Activated CD8-positive, alpha-beta memory T cell treated with anti-CD3 and anti-CD28 coated beads, Interleukin-2, amount 10 ng/mL, durations not matched to agents 7 days and 5 days (primary cell): ENCODE measurements at places on chromosomes 13 and 19. TPM values are rescaled to one million over a fixed set of nuclear protein-coding genes. Genes with fewer than 3 reads are reported as not detected.
A peak's percentile ranks its signal among the peaks of the same experiment; 100 is the strongest.

GRCh38 chr13:112871742-112872141, 97.3 kb upstream of the MCF2L start:
- DNase-seq: no peak
- H3K27me3 ChIP-seq: no peaks in the 10 kb centered on the region
- peaks cover 20% of the 10 kb centered on the region for H3K4me1 ChIP-seq
- H3K36me3 ChIP-seq: peaks cover 41% of the 10 kb centered on the region
- no peak overlapping the region for H3K27ac ChIP-seq

DNA sequence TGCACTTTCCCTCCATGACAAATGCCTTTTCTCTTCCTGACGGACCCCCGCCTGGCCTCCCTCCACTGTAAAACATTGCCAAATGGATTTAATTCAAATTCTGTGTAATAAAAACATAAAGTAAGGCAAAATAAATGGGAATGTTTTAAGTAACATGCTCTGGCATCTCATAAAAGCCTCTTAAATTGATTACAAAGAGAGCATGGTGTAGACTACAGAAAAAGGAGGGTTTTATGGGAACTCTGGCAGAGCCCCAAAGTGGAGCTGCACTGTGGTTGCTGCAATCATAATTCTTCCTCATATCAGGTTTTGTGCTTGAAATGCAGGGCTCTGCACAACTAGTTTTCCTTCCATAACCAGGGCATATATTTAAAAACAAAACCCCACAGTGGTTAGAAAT, 44.3 kb upstream of the SIAH3 start:
- DNase-seq: no peak
- H3K27ac ChIP-seq: no peak overlapping the region
- H3K4me3 ChIP-seq: no peak overlapping the region
- H3K27me3 ChIP-seq: peaks cover 26% of the 10 kb centered on the region
- no peaks in the 10 kb centered on the region for H3K36me3 ChIP-seq
- no peaks in the 10 kb centered on the region for H3K4me1 ChIP-seq

GRCh38 chr13:75489502-75490263, 7.7 kb upstream of the TBC1D4 start:
- peaks cover 40% of the 10 kb centered on the region for H3K27me3 ChIP-seq
- H3K4me3 ChIP-seq: peak overlapping the region; percentile 34
- H3K4me1 ChIP-seq: peaks cover 20% of the 10 kb centered on the region
- no peaks in the 10 kb centered on the region for H3K36me3 ChIP-seq
- DNase-seq: peak; percentile 46
- H3K27ac ChIP-seq: no peak overlapping the region

DNA sequence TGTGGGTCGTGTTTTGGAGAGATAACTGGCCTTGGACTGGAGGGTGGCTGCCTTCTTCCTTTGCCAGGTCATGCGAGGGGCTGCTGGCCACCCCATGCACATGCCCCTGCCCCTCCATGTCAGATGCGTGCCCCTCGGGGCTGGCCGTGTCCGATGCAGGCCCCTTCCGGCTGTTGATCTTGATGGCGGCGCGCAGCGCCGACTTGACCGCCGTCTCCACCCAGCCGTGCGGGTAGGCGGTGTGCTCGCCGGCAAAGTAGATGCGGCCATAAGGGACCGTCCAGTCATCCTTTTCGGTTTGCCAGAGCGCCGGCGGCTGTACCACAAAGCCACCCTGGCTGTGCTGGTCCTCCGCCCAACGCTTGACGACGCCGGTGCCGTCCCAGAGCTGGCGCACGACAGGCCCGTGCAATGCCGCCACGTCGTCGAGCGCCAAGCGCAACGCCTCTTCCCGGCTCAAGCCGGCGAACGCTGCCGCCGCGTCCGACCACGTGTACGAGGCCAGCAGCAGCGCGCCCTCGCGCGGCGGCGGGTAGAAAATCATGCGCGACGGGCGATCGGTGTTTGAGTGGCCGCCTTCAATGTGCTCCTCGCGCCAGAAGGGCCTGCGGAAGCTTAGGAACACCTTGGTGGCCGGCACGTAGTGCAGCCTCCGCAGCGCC, 6.9 kb downstream of the IL4I1 start:
- no peaks in the 10 kb centered on the region for H3K27me3 ChIP-seq
- peak overlapping the region; percentile 71 for H3K4me3 ChIP-seq

DNA sequence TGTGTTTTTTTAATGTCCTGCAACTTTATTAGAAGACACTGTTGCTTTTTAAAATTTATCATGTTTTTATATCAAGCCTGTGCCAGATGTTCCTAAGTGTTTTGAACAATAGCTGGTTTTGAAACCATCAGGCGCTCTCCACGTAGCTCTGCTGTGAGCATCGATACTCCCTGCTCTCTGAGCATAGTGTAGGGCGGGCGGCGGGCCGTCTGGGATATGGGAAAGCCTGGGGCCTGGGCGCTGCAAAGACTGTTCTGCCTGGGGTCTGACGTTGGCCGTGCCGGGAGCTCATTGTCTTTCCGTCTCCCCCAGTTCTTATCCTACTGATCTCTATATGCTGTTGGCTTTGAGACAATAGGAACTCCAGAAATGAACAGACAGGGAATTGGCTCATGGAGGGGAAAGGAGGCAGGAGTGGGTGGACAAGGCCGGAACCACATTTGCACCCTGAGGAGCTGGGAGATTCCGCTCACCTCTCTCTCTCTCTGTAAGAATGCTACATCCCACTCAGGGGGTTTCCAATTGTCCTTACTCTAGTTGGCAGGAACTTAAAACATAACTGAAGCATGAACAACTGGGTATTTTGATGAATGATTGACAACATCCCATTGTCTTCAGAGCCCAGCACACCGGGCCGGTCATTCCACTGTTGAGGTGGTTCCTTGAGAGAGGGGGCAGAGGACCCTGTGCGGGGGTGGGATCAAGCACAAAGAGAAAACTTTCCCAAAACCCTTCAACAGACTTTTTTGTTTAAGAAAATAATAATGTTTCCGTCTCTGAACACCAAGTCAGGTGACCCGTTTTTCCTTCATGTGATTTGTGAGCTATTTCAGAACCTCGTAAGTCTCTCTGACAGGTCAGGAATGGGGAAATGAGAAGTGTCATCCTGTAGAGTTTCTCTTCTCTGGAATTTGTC, 64.7 kb downstream of the COL4A2 start:
- H3K27me3 ChIP-seq: peaks cover 38% of the 10 kb centered on the region
- no peak for DNase-seq
- no peaks in the 10 kb centered on the region for H3K4me1 ChIP-seq
- H3K27ac ChIP-seq: no peak overlapping the region
- H3K36me3 ChIP-seq: no peaks in the 10 kb centered on the region

DNA sequence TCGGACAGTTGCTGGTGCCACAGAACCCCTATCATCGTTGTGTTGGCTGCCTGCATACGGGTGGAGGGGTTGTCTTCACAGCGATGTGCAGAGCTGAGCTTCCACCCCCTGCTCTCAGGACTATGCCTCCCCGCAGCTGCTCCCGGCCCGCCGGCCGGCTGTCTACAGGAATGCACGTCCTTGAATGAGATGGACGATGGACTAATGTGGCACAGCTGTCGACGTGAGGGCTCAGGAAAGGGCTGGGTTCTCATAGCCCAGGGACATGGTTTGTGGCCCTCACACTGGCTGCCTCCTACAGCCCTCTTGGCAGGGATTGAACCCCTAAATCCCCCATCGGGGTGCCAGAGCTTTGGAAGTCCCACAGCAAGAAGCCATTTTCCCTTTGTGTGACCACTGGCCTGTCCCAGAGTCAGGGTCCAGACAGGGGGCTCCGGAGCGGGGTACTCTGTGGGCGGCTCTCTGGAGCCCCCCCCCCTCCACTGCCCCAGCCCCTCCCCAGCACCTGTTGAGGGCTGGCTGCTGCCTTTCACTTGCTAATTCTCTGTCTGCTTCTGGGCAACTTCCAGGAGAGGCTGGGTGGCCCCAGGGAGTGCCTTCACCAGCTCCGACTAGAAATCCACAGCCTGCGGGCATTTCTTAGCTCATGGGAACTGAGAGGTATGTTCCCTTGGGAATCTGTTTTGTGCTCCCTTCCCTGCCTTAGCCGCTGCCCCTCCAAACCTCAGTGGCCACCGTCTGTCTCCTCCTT, 40.2 kb downstream of the TSSK6 start:
- no peaks in the 10 kb centered on the region for H3K27me3 ChIP-seq
- DNase-seq: no peak

DNA sequence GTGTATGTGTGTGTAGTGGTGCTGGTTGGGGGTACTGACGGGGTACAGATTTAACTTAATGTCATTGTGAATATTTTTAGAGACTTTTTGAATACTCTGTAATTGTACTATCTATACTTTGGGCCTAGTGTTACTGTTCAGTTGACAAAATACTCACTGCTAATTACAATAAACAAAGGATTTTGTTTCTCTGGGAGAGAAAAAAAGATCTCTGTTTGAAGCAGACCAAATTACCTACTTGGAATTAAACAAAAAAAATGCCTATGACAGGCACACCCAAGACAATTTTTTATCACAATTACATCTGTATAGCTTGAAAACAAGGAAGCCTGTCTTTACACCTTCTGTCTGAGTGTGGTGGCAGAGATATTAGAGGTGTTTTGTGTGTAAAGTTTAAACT, 45.1 kb downstream of the OLFM4 start:
- H3K27ac ChIP-seq: no peak overlapping the region
- no peaks in the 10 kb centered on the region for H3K36me3 ChIP-seq
- no peak overlapping the region for H3K4me3 ChIP-seq
- no peak for DNase-seq
- no peaks in the 10 kb centered on the region for H3K27me3 ChIP-seq

GRCh38 chr13:35256459-35257148, 219.9 kb downstream of the MAB21L1 start:
- H3K4me1 ChIP-seq: peaks cover 4% of the 10 kb centered on the region
- no peak for DNase-seq
- no peak overlapping the region for H3K27ac ChIP-seq
- H3K4me3 ChIP-seq: no peak overlapping the region

- peaks cover 37% of the 10 kb centered on the region for H3K4me1 ChIP-seq
- H3K4me3 ChIP-seq: peak overlapping the region; percentile 100
- peaks cover 39% of the 10 kb centered on the region for H3K36me3 ChIP-seq
- H3K27ac ChIP-seq: no peak overlapping the region
- no peaks in the 10 kb centered on the region for H3K27me3 ChIP-seq
Observed at GRCh38 chr13:26219726-26220125, 2.4 kb downstream of the RNF6 start.

DNA sequence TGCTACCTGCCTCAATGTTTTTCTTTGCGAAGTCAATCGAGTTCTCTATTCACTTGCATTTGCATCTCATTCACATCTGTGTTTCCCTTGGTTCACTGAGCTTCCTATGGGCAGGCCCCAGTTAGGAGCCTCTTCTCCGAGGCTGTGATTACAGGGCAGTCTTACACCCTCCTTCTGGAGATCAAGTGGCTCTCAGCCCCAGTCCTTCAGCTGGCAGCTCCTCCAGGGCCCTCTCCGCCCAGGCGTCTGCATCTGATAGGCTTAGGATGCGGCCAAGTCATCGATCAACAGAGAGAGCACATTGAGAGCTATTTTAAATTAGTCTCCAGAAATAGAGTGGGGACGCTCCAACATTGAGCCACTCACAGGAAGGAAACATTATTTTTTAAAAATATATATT, 44.2 kb downstream of the MBNL2 start:
- H3K27ac ChIP-seq: no peak overlapping the region
- H3K4me3 ChIP-seq: no peak overlapping the region
- no peak for DNase-seq

DNA sequence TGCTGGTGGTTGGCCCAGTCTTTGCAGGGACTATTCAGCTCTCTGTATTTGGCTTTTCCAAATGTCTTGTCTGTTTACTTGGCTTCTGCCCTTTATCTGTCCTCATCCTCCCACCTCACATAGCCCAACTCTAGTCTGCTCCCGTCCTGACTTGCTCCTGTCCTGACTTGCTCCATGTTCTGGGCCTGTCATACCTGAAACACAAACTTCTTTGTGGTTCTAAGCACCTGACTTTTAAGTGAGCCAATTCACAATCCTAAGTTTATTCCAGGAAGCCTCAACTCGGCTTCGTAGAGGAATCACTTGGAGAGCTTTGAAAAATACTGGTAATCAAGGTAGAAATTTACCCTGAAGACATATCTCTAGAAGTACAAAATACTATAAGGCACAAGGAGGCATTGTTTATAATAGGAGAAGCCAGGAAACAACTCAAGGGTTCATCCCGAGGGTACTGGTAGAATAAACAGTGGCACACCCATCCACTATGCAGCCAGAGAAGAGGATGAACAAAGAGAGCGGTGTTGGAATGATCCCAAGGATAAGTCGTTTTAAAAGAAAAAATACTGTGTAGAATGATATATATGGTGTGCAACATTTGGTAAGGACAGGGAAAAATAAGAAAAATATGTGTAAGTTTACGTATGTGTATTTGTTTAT, 284.5 kb downstream of the FGF14 start:
- H3K4me3 ChIP-seq: no peak overlapping the region
- no peaks in the 10 kb centered on the region for H3K4me1 ChIP-seq
- H3K27me3 ChIP-seq: no peaks in the 10 kb centered on the region
- H3K27ac ChIP-seq: no peak overlapping the region

DNA sequence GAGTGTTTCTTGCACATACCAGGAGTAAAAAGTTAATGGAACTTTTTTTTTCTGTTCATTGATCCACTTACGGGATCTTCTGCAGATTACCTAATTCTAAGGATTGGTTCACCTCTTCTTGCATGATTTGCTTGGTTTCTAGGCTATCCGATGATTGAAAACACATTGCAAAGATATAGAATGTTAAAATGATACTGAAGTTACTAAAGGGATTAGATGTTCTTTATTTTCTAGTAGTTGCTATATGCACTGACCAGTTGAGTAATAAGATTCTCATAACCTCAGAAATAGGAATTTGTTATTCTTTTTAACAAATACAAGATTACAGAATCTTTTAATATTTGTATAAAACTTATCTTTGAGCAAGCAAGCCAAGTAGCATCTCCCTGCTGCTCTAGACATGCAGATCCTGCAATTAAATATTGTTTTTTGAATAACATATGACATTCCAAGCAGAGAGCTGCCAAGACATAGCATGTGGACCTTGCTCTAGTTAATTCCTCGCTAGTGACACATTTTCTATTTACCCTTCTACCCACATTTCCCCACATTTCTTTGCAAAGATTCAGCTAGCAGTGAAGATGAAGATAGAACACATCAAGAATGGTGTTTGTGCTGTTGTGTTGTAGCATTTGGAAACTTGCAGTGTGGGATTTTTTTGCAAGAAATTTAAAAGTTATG, 51.7 kb upstream of the RNF113B start:
- H3K4me3 ChIP-seq: no peak overlapping the region
- H3K27ac ChIP-seq: no peak overlapping the region
- no peaks in the 10 kb centered on the region for H3K4me1 ChIP-seq
- DNase-seq: no peak

Gene ZFP36
- total RNA-seq: 107 TPM

Gene DCLK1
- total RNA-seq: not detected

Gene SOHLH2
- total RNA-seq: not detected

Gene ACER1
- total RNA-seq: not detected

Gene EFNA2
- total RNA-seq: not detected

Gene SEMA6B
- not detected for total RNA-seq

Gene ERICH6B
- not detected for total RNA-seq
